ENCODE measurements at places on chromosomes 16 and 17. TPM values are rescaled to one million over a fixed set of nuclear protein-coding genes. Genes with fewer than 3 reads are reported as not detected.

GRCh38 chr16:1481906-1482835, 6.6 kb downstream of the PTX4 start:
- DNase-seq = no peak

DNA sequence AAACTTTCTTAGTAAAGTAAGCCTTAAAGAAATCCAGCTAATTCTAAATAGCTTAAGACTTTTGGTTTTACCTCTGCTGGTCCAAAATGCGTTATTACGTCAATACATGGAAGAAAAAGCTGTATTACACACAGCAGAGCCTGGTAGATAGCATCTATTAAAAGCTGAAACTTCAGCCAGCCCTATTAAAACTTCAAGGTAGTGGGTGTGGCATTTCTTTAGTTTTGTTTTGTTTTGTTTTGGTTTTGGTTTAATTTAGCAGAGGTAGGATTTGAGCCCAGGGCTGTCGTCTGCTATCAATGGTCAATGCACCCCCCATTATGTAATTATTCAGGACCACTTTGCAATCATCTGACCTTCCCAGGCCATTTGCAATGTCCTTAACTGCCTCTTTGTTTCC, 318.4 kb upstream of the MAF start:
- no peak for DNase-seq

The HAP1 gene
- total RNA-seq = 0.21 TPM

The GNPTG gene
- 23.8 TPM for total RNA-seq

Measured in activated T-cell treated with anti-CD3 and anti-CD28 coated beads, Interleukin-2, amount 50 U/mL, for 72 hours (primary cell).